ENCODE measurements at places on chromosomes 6 and 20.

DNA sequence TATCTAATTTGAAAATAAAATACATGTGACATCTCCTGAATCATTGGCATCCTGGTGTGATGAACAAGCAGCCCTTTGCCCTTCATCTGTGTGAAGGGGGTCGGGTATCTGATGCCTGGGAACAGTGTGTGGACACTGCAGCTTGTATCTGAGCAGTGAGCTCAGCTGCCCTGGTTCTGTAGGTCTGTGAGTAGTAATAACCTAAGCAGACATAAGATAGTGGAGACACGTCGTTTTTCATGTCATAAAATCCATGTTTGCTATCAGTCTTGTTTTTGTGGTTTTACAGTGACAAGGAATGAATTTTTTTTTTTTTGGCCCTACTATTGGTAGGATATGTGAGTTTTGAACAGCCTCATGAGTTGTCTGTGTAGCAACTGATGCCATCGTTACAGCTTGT is 133.0 kb downstream of the JARID2 start:
- DNase-seq = no peak

DNA sequence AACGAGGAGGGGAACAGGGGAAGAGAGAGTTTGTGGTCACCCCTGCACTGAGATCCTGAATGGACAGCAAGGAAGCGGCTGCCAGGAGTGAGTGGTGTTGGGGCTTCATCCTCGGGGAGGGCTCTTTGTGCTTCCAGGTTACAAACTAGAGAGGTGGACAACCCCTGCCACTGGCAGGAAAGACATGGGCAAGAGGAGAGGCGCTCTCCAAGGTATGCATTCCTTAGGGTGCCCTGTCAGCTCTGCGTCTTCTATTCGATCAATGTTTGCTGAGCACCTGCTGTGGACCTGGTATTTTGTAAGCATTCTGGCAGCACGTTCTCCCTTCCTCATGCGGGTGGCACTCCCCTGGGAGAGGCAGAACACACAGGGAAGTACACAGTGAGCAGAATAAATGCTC is 93.6 kb downstream of the CDH4 start:
- DNase-seq = no peak

DNA sequence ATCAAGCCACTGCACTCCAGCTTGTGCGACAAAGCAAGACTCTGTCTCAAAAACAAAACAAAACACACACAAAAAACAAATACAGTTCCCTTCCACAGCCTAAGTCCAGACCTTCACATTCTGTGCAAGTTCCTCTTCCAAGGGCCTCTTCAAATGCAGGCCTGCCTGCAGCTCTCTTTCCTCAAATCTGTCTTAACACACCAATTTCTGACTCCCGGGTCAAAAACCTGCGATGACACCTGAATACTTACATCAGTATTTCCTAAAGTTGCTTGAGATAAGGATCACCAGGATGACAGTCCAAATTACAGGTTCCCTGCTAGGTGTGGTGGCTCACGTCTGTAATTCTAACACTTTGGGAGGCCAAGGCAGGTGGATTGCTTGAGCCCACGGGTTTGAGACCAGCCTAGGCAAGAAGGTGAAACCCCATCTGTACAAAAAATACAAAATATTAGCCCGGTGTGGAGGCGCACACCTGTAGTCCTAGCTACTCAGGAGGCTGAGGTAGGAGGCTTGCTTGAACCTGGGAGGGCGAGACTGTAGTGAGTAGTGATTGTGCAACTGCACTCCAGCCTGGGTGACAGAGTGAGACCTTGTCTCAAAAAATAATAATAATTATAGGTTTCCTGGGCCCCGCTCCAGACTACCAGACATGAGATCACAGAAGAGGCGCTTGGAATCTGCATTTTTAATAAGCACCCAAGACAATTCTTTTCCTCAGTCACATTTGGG is 8.8 kb upstream of the PARD6B start:
- no peak for DNase-seq

- no peak for DNase-seq
Measured at GRCh38 chr6:165913676-165914570, 250.9 kb upstream of the PDE10A start.

- DNase-seq = no peak
Measured at GRCh38 chr6:6997263-6998193, 110.2 kb upstream of the RREB1 start.

DNA sequence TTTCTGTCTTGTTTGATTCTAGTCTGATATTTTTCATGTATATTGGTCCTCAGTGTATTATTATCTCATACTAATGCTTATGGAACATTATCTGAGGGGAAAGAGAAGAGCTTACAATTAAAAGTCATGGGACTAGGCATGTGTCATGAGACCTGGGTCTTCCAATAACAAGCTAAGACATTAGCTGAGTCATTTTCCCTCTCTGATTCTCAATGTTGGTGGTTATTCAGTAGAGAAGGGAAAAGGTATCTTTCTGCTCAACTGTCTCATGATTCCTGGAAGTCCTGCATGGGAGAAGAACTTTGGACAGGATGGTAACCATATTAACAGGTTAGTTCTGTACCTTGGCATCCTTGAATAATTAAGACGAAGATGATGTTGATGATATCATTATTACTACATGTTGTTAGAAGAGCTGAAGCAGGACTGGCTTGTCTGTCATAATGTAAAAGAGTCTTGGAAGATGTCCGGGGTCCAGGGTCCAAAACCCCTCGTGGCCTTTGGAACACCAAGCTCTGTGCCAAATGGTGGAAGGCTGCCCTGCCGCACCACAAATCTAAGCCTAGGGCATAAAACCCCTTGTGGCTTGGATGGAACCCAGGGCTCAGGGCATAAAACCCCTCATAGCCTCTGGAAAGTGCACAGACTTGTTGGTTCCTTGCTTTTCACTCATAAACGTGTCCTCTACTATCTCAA is 19.1 kb downstream of the TRIM38 start:
- no peak for DNase-seq

DNA sequence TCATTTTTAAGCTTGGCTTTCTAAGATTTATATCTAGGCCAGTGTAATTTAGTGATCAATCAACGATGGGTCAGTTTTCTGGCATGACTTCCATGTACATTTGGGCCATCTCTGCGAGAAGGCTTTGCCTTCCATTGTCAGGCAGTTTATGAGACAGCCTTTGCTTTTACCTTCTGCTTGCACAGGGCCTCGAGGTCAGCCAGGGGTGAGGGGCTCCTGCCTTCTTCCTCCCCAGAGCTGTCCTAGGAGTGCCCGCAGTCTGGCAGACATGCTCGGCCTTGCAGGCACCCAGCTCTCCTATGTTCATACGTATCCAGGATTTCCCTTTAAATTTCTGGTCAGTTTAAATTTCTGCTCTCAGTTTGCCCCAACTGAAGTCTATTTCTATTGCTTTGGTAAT is 367.2 kb downstream of the SMOC2 start:
- no peak for DNase-seq

DNA sequence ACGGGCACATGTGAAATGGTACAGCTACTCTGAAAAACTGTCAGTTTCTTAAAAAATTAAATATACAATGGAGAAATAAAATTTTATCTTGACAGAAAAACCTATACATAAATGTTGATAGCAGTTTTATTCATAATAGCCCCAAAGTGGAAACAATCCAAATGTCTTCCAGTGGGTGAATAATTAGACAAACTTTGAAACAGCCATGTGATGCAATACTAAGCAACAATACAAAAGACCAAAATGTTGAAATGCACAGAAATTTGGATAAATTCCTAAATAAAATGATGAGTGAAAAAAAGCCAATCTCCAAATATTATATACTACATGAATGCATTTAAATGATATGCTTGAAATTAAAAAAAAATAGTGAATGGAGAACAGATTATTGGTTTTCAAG is 523.1 kb downstream of the HTR1B start:
- DNase-seq = no peak

- DNase-seq = no peak
Measured at GRCh38 chr6:143745166-143746133, 67.7 kb downstream of the PHACTR2 start.

DNA sequence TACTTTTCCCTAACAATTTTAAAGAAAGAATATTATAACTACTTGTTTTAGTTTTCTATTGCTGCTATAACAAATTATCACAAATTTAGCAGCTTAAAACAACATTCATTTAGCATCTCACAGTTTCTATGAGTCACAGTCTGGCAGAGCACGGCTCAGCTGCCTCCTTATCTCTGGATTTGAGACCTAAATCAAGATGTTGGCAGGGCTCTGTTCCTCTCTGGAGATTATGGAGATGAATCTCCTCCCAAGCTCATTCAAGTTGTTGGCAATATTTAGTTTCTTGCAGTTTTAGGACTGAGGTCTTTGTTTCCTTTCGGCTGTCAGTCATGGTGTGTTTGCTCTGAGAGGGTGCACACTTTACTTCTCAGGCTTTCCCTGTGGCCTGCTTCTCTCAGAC is 1065.8 kb upstream of the EYS start:
- no peak for DNase-seq

DNA sequence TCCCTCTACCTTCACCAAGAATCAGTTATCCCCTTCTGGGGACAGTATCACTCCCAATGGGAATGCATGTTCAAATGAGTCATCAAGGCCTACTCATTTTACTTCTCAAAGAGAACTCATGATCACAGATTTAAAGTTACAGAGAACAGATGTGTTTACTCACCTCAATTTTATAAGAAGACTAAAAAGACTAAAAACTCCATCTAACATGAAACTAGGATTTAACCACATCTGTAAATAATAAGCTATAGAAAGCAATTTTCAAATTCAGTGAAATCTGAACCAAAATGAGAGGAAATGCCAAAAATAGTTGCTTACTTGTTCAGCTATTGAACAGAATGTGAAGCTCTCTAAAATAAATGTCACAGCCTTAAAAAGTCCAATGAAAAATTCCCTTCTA is 300.1 kb upstream of the KCNQ5 start:
- no peak for DNase-seq

- DNase-seq = no peak
Measured at GRCh38 chr20:11140359-11140758, 466.6 kb upstream of the JAG1 start.

DNA sequence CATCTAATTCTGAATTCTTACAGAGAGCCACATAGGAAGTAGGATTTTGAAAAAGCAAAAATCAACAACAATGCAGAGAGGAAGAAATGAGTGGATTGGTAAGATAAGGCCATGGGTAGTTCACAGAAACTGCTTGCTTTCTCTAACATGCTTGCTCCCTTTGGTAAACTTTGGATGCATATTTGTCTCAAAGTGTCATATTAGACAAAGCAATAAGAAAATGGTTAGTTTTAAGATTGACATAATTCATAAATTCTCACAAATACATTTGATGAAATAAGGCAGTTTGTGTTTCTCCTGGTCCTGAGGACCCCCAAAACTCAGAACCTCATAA is 31.7 kb downstream of the UTRN start:
- no peak for DNase-seq

DNA sequence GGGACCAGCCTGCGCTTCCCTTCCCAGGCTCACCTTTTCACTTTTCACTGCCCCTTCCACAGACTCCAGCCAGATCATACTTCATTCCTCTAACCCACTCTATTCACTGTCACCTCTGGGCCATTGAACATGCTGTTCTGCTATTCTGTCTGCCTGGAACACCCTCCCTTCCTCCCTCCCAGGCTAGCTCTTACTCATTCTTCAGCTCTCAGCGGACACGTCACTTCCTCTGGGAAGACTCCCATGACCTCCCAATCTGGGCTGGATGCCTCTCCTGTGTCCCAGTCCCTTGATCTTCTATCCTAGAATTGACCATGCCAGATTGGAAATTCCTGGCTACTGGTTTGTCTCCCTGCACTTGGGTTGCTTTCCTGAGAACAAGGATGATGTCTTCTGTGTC is 5.0 kb downstream of the SLC12A5 start:
- no peak for DNase-seq

DNA sequence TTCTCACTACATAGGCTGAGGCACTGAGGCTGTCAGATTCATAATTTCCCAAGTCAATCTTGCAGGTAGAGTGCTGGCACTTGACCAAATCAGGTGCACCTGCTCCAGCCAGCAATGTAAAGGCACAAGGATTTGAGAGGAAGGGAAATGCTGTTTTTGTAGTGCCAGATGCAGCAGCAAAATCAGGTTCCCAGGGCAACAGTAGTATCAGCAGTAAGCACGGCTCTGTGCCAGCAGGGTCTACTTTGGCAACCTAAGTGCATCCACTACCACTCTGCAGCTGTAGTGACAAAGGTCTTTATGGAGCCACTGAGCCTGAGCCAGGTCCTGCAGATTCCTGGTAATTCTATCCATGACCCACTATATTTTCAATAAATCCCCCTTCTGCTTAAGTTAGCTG is 329.5 kb downstream of the TPBG start:
- DNase-seq = no peak

DNA sequence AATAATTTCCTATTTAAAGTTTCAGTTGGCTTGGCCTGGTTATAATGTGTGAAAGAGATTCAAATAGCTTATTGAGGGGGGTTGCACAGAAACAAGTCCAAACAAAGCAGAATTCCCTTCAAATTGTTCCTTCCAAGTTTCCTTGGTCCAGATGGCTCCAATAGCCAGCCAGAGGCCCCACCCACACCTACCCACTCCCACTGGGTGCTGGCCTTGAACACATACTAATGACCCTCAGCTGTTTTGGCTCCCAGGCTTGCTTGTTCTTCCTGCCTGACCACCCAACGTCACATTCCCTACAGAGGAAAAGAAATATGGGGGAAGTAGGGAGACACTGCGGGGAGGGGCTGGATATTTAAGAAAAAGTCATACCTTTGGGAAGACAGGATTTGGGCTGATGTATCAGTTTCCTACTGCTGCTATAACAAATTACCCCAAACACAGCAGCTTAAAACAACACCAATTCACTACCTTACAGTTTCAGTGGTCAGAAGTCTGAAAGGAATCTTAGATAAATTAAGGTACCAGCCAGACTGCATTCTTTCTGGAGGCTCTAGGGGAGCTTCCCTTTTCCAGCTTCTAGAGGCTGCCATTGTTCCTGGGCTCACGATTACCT is 95.7 kb downstream of the COL21A1 start:
- no peak for DNase-seq

GRCh38 chr20:49280463-49281058 is 2.7 kb upstream of the ZNFX1 start:
- DNase-seq = no peak

GRCh38 chr6:162854734-162855191 is 127.0 kb downstream of the PACRG start:
- no peak for DNase-seq

DNA sequence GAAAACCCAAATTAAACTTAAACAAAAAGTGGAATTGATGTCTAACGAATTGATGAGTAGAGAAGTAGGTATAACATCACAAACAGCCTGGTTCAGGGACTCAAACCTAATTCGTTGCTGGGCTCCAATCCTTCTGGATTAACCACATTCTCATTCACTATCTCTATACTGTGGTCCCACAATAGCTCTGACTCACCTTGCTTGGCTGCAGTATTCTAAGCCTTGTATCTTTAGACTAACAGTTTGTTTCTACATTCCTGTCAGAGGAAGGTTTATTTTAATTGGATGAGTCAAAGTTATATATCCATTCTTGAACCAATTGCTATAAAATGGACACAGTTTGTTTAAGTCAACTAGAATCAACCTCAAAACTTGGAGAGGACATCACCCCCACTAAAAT is 530.5 kb upstream of the PTCHD4 start:
- no peak for DNase-seq

- DNase-seq = no peak
Measured at GRCh38 chr6:36121787-36122494, 8.4 kb upstream of the MAPK13 start.

All from activated effector memory CD4-positive, alpha-beta T cell treated with Interleukin-2 at 50 U/mL for 16 hours (primary cell).